GM04504 (cell line): ENCODE measurements at places on chromosomes 1 and 21.

DNA sequence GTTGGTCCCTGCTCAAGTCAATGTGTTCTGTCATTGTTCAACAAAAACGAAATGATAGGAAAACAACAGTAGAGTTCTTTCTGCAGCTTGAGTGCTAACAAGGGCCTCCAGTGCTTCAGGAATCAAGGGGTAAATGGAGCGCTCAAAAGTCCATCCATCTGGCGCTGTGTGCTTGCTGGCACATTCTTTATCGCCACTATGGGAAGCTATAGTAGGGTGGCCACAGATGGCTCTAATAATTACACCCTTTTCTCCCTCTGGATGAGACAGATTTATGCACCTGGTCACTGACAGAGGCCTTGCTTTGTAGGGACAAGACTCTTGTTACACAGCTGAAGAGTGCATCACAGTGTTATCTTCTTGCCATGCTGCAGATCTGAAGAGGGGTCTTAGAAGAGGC, 136.0 kb downstream of the GDAP2 start:
- no peak for DNase-seq

DNA sequence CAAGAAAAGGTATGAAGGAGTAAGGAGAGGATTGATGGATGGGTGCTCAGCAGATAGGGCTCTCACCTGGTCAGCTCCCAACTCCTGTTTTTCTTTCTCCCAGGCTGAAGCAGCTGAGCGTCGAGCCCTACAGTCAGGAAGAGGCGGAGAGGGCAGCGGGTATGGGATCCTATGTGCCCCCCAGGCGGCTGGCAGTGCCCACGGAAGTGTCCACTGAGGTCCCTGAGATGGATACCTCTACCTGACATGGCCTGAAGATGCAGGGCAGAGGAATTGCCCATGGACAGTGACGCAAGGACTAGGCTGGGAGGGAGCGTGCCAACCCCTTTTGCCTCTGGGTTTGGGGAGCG, 739 bp downstream of the ZNF593 start:
- DNase-seq, result no peak

- DNase-seq, result no peak
Observed at GRCh38 chr1:29448456-29449235, 212.3 kb downstream of the PTPRU start.

DNA sequence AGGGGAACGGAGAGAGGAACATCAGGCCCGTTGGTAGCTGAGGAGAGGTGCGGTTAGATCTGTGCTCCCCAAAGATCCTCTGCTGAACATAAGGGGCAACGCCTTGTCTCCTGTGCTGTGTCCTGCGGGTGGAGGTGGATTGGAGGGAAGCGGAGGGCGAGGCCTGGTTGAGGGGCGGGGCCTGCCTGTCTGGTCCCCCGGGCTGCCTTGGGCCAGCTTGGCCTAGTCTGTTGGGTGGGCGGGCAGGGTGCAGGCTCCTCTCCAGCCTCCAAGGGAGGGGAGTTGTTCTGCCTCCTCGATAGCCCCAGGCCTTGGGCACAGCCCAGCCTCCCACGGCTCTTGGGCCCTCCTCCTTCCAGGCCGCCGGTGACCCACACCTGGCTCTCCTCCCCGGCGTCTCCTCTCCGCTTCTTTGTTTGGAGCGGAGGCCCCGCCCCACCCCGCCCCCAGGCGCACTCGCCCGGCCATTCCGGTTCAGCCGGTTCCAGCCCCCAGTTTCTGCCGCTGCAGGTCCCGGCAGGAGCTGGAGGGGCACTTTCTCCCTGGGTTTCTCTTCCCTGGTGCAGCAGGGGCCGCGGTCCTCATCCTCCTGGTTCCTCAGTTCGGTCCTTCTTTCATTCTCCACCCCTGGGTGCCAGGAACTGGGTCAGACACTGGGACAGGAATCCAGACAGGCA, 19.4 kb downstream of the PTPRF start:
- DNase-seq, result no peak

DNA sequence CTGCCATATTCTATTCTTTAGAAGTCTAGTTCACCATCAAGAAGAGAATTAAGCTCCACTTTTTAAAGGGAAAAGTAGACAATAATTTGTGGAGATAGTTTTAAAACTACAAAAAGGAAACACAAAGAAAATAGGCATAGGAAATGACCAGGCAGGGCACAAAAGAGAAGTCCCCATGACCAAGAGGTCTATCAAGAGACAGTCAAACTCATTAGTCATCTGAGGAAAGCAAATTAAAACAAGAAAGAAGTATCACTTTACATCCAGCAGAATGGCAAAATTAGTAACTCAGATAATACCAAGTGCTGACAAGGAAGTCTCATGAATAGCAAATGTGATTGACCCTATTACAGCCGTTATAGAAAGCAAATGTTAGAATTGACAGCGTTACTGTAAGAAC, 243.7 kb upstream of the SNX7 start:
- no peak for DNase-seq

DNA sequence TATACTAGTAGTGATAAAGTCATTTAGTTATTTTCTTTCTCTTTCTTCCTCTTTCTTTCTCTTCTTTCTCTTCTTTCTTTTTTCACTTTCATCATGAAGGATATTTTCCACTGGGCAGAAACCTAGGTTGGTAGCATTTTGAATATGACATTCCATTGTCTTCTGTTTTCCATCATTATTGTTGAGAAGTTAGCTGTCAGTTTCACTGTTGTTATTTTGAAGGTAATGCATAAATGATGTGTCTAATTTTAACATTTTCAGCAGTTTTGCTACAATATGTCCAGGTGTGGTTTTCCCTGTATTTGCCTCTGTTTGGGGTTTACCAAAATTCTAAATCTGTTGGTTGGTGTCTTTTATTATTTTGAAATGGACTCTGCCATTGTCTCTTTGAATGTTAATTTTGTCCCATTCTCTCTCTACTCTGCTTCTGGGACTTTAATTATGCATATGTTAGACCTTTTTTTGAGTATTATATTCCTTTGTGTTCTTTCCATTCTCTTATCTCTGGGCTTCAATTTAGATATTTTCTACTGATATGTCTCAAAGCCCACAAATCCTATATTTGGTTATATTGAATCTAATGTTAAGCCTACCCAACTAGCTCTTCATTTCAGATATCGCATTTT, 96.7 kb downstream of the HFM1 start:
- no peak for DNase-seq

DNA sequence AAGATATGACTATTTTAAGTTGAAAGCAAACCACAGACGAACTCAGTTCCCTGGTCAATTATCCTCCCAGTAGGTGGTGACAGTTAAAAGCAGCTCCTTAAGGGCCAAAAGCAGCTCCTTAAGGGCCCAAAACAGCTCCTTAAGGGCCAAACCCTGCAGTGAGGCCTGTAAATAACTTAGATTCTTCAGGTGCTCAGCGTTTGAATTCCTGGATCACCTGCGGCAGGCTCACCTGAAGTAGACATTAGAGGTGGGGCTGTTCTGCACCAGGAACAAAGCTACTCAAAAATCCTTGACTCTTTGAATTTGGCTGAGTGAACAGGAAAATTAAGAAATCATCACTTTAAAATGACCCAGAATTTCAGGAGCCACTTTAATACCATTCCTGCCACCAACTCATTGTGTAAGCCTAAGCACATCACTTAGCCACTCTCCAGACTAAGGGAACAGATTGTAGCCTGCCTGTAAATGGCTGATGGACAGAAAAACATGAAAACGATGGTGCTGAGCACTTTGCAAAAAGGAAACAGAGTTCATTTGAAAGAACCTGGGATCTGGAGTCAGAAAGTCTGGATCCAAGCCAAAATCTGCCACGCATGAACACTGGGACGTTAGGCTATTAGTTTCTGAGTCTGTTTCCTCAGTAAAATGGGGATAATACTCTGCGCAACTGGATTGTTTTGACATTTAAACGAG, 126.9 kb downstream of the LRIG2 start:
- no peak for DNase-seq

GRCh38 chr1:64864018-64864940, 102.1 kb downstream of the JAK1 start:
- no peak for DNase-seq

GRCh38 chr21:46002841-46003574, 21.4 kb downstream of the COL6A1 start:
- no peak for DNase-seq

GRCh38 chr1:248596615-248597014, 885 bp downstream of the OR2T10 start:
- no peak for DNase-seq

DNA sequence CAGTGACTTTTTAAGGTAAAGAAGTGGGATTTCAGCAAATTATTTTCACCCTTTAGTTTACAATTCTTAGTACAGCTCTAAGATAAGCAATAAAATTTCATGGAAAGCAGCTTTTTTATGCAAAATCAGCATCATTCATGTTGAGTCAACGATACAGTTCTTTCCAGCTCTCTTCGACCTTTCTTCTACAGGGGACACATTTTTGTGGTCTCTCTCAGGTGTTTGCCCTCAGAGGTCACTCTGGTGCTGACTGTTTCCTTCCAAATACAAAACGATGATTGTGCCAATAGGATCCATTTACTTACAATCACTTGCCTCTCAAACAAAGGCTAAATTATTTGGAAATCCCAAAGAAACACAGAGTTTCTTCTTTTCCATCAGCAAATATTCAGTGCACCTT, 51.0 kb downstream of the PSMG1 start:
- DNase-seq, result no peak
